Esophagus squamous epithelium (tissue), 5 donors: ENCODE measurements at places on chromosomes 2 and 18.

DNA sequence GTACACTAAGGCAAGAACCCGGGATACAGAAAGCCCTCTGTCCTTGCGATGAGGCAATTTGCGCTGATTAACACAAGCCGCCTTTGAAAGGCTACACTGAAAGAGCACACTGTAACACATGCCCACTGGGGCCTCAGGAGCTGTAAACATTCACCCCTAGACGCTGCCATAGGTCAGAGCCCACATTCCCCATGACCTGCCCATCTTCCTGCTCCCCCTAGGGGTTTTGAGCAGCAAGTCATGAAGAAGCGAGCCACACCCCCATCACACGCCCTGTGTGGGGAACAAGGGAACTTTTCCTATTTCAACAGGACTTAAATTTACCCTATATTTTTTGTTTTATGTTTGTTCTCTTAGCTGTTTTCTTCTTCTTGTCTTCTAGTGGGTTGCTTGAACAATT is 47.8 kb upstream of the SLC4A10 start:
- DNase-seq: no peak

GRCh38 chr2:138177693-138178092 is 213.4 kb downstream of the HNMT start:
- no peak for DNase-seq

DNA sequence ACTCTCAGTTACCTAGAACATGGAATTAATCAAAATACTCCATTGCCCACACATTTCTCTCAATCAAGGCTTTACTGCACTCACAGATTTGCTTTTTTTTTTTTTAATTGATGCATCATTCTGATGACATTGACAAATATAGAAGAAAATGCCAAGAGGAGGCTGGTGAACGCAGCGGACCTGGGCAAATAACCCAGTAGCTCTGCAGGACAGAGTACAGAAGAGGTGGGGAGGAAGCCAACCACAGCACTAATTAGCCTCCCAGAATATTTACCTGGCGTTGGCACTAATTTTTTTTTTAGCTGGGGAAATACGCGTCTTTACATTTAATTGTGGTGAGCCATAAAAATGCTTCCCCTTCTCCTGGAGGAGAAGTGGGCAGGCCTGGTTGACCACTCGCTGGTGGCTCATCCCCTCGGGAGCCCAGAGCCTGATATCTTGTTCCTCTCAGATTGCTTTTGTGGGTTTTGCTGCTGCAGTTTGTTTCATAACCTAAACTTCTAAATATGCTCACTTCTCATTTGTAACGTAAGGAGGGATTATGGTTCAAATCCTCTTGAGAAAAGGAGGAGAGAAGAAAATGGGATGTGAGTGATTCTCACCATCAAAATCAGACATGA is 165.8 kb upstream of the EPB41L3 start:
- DNase-seq: no peak

GRCh38 chr2:237923481-237924163 is 43.2 kb upstream of the UBE2F start:
- no peak for DNase-seq

- no peak for DNase-seq
These were observed 273.2 kb downstream of the BCL11A start for GRCh38 chr2:60280238-60280637.

GRCh38 chr2:230225486-230225885 is at the start of gene SP140:
SP140 (plus strand) TSS chr2:230225736; CDS start chr2:230225845, 109 bp downstream.
- peak; percentile 25 for DNase-seq

DNA sequence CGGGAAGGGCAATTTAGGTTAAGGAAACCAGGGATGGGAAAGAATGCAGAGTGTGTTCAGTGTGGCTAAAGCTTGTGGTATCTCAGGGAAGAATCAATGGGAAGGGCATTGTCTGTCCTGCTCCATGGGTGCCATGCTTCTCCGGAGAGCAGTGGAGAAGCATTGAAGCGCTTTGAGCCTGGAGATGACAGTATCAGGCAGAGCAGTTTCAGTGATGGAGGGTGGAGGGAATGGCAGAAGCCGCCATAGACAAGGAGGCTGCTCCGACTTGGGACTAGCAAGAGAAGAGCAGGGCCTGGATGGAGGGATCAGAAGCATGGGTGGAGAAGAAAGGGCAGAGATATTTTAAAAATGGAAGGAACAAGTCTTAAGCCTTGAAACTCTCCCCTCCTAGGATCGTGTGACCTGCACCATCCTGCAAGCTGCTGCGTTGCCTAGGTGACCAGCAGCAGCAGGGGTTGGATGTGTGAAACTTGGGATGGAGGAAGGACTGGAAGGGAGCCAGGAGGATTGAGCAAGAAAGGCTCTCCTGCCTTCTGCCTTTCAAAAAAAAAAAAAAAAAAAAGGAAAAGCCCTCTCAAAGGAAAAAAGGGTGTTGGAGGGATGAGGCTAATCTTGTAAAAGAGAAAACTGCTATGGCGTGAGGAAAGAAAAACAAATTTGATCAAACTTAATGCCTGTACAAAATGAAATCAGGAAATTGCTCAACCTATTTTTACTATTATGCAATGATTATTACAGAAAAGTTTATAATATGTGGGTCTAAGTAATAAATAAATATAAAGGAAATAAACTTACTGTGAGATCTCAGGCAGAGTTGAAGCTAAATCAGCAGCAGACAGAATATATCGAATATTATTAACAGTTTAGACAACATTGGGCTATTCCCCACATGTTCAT is 493.8 kb upstream of the NRP2 start:
- no peak for DNase-seq

- DNase-seq: no peak
These were observed 26.7 kb downstream of the CYRIA start for GRCh38 chr2:16638946-16639345.

GRCh38 chr2:217703102-217703501 is 299.7 kb downstream of the TNS1 start:
- no peak for DNase-seq

DNA sequence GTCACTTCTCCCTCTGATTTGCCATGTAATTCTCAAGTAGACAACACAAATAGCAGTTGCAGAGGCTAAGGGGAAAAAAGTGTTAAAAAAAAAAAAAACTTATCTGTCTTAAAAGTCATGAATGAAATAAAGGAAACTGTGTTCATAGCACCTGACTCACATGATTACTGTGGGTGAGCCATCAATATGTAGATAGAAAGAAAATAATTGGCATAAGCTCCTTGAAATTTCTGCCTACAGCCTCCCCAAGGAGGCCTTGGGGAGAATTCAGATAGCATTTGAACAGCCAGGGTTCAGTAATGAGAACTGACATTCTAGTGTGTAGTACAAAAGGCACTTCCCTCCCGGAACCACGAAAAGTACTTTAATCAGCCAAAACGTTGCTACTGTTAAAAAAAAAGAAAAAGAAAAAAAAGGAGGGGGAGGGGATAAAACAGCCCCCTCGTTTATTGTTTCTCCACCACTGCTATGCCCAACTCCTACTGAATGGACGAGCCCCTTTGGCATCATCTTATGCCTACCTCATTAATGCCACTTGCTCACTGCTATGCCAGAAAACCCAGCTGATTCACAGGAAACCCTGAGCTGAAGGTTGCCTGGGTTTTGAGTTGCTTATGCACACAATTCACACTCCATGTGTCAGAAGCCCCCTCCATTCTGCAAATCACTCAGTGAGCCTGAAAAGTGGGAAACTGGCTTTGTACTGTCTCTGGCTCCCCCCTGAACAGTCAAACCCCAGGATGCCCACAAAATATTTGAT is 65.5 kb upstream of the KLF7 start:
- no peak for DNase-seq

- no peak for DNase-seq
These were observed 282.7 kb downstream of the DCDC2C start for GRCh38 chr2:3986063-3986462.

GRCh38 chr2:69828938-69829255 is 563 bp upstream of the GMCL1 start:
- DNase-seq: no peak

GRCh38 chr2:217186152-217186551 is 326.3 kb upstream of the TNP1 start:
- DNase-seq: no peak

DNA sequence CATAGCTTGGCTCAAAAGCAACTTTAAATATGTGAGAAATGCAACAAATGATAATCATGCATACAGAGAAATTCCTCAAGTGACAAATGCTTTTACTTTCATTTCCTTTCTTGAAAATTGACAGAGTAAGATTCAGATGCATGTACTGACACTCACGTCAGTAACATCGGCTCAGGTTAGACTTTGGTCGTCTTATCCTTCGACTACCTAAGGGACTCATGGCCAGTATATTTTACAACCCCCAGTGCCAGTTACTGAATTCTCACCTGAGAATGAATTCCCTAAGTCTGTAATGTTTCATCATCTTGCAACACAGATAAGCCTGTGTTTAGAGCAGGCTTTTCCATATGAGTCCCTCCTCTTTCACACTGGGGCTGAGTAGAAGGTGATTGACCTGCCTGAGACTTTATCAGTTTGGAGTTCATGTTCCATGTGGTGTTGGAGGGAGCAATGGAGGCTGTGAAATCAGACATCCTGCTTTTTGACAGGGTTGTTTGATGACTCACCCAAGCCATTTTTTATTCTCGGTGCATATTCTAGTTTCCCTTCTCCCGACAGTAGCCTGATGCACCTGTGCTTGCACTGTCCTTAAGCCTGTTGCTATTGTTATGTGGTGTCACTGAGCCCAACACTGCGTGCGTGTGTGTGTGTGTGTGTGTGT is 30.5 kb upstream of the ATP8B1 start:
- DNase-seq: no peak

DNA sequence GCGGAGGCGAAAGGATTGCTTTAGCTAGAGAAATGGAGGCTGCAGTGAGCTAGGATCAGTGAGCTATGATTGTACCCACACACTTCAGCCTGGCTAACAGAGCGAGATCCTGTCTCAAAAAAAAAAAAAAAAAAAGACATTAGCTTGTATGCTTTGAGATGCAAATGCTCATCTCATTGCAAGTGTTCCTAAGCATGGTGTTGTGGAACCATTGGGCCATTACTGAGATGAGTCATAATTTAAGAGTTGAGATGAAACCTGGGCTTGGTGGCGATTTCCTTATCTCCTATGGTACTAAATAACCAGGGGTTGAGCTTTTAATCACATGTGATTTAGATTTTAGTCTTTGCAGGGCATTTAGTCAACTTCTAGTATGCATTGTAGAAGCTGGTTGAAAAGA is 2.2 kb downstream of the PLEKHA3 start:
- no peak for DNase-seq

DNA sequence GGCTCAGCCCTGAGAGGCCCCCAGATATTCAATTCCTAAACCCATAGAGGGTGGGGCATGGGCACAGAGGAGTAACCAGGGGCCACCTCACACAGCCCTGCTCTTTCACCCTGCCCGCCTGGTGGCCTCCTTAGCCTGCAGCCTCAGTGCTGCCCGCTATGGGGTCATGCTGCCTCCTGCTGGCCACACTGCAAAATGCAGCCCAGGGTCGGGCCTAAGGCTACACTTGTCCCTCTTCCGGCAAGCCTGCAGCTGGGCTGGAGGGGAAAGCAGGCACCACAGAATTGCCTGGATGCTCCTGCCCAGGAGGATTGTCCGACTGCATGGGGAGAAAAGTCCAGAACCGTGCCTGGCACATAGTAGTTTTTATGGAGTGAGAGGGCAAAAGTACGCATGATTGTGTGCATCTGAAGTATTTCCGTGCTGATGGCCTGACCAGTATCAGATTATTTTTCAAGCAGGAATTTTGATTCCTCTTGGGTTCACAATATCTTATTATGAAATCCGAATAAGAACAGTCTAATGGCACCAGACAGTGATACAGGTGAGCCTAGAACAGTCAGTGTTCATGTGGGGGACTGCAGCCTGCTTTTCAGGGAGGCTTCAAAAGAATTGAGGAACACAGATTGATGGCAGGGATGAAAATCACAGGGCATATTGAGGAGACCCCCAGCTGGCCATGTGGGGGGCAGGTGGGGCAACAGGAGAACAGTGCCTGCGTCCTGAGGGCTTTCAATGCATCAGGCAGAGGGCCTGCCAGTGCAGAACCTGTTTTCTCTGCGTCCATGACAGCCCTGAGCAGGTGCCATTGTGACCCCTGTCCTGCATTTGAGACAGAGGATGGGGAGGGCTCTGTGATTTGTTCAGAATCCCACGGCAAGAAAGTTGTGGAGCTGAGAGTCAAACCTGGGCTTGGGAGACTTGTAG is 51.2 kb upstream of the ALPP start:
- no peak for DNase-seq

- no peak for DNase-seq
These were observed 78.0 kb downstream of the CRIM1 start for GRCh38 chr2:36433311-36434217.

DNA sequence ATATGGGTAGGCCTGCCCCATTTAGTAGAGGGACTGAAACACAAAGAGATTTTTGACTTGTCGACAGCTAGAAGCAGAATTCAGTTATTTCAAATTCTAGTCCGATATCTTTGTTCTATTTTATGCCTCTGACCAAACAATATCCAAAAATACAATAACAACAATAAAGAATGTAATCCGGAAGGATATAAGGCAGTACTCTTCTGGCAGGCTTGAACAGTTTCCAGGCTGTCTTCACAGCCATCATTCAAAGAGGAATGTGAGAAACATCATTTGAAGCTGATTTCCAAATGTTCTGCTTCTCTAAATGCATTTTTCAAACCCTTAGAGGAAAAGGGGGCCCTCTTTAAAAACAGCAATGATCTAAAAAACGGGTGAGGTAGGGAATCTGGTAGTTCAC is 36.7 kb upstream of the SPTBN1 start:
- no peak for DNase-seq

- no peak for DNase-seq
These were observed 25.0 kb upstream of the FAHD2A start for GRCh38 chr2:95377216-95378123.
